ENCODE measurements at places on chromosomes 5 and 9. TPM values are rescaled to one million over a fixed set of nuclear protein-coding genes. Genes with fewer than 3 reads are reported as not detected.

The MSX2 gene
- total RNA-seq, result not detected

The ELOVL7 gene
- 1.1 TPM for total RNA-seq

The PRRC1 gene
- 52.3 TPM for total RNA-seq

The SPEF2 gene
- 5.8 TPM for total RNA-seq

The RECK gene
- total RNA-seq, result 3.9 TPM

The C5orf34 gene
- total RNA-seq, result 6.8 TPM

The UNC5A gene
- total RNA-seq, result not detected

The MGAT4B gene
- 126 TPM for total RNA-seq

The BHMT gene
- not detected for total RNA-seq

The SUSD1 gene
- total RNA-seq, result 4.8 TPM

The NACC2 gene
- 3.2 TPM for total RNA-seq

The SEMA5A gene
- not detected for total RNA-seq

The ZNF354C gene
- total RNA-seq, result 4.0 TPM

The SLU7 gene
- 38.4 TPM for total RNA-seq

The PCDHGA6 gene
- 0.31 TPM for total RNA-seq

The TAF11L10 gene
- total RNA-seq, result not detected

The FBP2 gene
- total RNA-seq, result not detected

The TAF7 gene
- 71.5 TPM for total RNA-seq

The LAMC3 gene
- 0.07 TPM for total RNA-seq

The SOX30 gene
- total RNA-seq, result not detected

The ABHD17B gene
- 18.3 TPM for total RNA-seq

The CARD19 gene
- 44.0 TPM for total RNA-seq

The CCDC192 gene
- not detected for total RNA-seq

The DNAJA1 gene
- total RNA-seq, result 328 TPM

The ANKRD18A gene
- total RNA-seq, result 4.5 TPM

The TMEM250 gene
- total RNA-seq, result 52.7 TPM

The GABRG2 gene
- total RNA-seq, result not detected

The GAS1 gene
- total RNA-seq, result 0.14 TPM

The OR1J2 gene
- total RNA-seq, result not detected

The SLC36A3 gene
- not detected for total RNA-seq

The CARTPT gene
- not detected for total RNA-seq

The PCDHA9 gene
- total RNA-seq, result not detected

The LHX3 gene
- not detected for total RNA-seq

The TMEM171 gene
- not detected for total RNA-seq

The MAMDC2 gene
- total RNA-seq, result not detected

The ALDH1A1 gene
- total RNA-seq, result not detected

The NMUR2 gene
- not detected for total RNA-seq

The COL5A1 gene
- not detected for total RNA-seq

The ZDHHC11B gene
- total RNA-seq, result not detected

The NTRK2 gene
- total RNA-seq, result 2.3 TPM

The INSL4 gene
- not detected for total RNA-seq
